8988T (cell line): ENCODE measurements at places on chromosomes 4 and X.

GRCh38 chr4:21512353-21512752 lies 436.2 kb downstream of the KCNIP4 start:
- DNase-seq = no peak

DNA sequence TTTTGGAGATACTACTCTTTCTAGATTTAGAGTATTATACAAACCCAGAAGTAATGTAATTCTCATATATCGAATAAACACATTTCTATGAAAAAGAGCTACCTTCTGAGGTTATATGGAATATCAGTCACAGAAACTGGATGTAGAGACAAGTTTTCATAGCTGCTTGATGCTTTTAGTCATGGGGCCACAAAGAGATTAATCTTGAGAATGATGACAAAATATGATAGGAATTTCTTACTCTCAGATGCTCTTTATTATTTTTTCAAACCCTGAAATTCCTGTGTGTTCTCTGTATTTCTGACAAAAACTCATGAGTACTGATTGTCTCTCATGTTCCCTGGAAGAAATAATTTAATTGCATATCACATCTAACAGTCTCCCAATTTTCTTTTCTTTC lies 662.5 kb downstream of the RAPGEF2 start:
- no peak for DNase-seq

GRCh38 chrX:77118686-77119085 lies 328.5 kb upstream of the FGF16 start:
- no peak for DNase-seq

- no peak for DNase-seq
Measured at GRCh38 chrX:30895370-30895769, 6.3 kb upstream of the TAB3 start.

DNA sequence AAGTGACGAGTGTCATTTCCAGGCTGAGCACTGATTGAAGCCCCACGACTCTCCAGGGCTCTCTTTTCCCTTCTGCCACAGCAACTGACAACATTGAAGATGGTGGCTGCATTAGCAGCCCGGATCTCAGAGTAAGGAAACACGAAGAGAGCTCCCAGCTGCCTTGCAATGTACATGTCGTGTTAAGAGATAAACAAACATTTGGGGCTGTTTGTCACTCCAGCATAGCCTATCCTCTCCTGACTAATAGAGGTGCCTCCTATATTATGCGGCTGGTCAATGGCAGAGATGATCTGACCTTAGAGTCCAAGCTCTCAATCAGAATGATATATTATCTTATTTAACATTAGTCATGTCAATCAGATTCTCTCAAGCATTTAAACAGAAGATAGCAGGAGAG lies 38.6 kb downstream of the ATXN3L start:
- no peak for DNase-seq

DNA sequence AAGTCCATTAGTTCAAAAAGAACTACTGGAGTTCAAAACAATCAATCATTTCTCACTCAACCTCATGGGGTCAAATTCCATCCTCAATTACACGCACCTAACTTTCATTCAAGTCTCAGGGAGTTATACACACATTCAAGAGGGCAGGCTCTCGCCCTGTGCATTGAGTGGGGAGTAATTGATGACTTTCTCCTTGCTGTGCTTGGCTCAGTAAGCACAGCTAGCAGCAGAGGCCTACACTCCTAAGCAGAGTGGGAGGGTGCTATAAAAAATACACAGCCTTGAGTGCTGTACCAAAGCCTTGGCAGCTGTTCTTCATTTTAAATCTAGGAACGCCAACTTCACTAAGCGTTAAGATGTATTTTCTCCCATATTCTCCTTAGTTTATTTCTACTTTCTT lies 958.3 kb upstream of the ADGRL3 start:
- DNase-seq = no peak

- DNase-seq = no peak
Measured at GRCh38 chrX:105646592-105647372, 175.6 kb upstream of the NRK start.

DNA sequence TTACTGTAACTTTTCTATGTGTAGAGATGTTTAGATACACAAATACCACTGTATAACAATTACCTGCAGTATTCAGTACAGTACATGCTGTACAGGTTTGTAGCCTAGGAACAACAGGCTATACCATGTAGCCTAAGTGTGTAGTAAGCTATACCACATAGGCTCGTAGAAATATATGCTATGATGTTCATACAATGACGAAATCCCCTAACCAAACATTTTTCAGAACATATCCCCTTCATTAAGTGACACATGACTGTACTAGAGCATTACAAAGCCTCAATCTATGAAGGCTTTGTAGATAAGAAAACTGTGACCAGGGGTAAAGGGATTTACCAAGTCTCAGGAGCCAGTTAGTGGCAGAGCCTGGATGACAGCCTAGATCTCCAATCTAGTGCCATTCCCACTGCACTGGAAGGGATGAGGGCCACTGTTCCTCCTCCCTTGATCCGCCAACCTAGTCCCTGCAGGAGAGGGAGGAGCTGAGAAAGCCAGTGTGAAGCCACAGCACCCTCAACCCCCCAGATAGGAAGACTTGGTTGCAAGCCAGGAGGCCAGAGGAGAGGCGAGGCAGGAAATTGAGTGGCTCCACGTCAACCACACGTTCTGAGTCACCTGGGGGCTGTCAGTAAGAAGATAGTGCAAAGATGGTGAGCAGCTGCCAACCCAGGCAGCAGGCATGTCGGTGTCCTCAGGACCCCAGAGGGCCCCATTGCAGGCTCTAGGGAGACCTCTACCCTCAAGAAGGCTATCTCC lies 227.7 kb downstream of the BCOR start:
- peak; percentile 35 for DNase-seq

DNA sequence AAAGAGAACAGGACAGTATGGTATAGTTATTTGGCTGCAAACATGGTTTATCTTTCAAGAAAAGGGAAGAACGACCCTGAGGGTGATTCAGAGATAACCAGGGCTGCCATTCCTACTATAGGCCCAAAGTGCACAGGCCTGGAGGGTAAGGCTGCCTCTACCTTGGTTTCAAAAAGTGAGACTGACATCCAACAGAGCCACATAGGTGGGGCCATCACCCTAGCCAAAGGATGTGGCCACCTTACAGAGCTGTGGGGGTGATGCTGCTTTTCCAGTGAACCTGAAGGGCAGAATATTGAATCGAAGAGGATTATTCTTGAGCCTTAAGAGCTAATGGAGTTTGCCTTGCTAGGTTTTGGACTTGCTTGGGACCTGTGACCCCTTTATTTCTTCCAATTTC lies 15.7 kb downstream of the SH2D1A start:
- DNase-seq = no peak

DNA sequence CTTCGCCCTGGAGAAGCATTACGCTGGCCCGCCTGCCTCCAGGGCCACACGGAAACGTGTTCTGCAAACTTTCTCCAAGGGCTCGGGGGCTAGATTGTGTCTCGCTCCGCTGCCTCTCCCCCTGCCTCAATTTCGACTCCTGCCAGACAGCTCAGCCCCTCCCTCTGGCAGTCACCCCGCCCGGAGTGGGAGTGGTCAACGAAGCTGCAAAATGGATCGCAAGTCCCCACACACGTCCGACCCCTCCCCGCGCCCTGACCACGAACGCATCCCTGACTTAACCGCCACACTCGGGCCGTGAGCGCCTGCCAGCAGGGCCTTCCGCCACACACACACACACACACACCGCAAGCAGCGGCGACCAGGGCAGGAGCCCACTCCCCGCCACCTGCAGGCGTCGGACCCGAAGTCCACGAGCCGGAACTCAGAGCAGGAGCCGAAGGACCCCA lies 47.0 kb upstream of the NKAP start:
- DNase-seq = no peak

DNA sequence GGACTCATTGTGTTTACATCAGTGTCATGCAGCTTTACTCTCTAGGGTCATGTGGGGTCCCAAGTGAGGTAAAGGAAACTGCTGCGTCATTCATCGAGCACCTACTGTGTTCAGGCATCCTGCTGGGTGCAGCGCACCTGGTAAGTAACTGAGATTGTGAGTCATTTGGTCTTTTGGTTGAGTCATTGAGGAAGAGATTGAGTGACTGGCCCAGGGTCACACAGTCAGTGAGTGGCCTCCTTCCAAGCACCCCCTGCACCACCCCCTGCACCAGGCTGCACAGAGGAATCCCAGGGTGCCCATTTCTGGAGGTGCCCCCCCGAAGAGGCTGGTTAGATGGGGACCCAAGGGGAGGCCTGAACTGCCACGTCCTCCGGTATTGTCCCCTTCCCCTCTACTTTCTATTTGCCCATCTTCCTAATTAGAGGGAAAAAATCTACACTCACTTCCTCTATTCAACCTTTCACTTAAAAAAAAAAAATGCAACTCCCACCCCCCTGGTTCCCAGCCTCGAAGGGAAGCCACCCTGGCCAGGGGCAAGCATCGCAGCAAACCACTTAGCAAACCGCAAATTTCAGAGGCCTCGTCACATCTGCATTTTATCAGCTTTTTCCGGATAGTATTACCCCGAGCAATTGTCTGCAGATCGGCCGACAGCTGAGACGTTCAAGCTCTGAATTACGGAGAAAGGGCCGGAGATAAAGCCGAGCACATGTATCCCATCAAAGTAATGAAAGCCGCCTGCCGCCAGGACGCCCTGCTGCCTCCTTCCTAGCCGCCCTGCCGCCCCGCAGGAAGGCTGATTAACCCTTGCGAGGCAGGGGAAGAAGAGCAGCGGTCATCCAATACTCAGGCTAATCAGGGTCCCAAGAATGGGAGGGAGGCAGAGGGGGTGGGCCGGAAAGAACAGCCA lies 96.3 kb upstream of the MSX1 start:
- DNase-seq = peak; percentile 52

GRCh38 chrX:121598356-121598755 lies 550.9 kb downstream of the GLUD2 start:
- DNase-seq = no peak

GRCh38 chr4:110950731-110951130 lies 327.9 kb upstream of the PITX2 start:
- no peak for DNase-seq

- DNase-seq = no peak
Measured at GRCh38 chr4:77188498-77189220, 31.7 kb downstream of the CCNG2 start.

- DNase-seq = no peak
Measured at GRCh38 chrX:13750204-13750603, 15.7 kb downstream of the OFD1 start.

DNA sequence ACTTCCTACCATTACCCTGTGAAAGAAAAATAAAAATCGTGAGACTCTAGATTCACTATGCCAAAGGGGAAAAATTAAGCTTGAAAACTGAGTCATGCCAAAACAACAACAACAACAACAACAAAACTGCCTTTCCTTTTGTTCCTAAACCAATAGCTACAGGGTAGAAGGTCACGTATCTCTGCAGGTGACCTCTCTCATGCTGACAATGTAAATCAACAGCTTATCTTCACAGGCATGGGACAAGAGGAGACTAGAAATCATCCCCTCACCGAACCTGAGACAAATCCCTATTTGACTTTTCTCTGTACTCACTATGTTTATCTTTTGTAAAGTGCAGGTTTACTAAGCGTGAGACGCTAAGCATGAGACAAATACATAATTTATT lies 20.5 kb upstream of the AADAT start:
- no peak for DNase-seq

DNA sequence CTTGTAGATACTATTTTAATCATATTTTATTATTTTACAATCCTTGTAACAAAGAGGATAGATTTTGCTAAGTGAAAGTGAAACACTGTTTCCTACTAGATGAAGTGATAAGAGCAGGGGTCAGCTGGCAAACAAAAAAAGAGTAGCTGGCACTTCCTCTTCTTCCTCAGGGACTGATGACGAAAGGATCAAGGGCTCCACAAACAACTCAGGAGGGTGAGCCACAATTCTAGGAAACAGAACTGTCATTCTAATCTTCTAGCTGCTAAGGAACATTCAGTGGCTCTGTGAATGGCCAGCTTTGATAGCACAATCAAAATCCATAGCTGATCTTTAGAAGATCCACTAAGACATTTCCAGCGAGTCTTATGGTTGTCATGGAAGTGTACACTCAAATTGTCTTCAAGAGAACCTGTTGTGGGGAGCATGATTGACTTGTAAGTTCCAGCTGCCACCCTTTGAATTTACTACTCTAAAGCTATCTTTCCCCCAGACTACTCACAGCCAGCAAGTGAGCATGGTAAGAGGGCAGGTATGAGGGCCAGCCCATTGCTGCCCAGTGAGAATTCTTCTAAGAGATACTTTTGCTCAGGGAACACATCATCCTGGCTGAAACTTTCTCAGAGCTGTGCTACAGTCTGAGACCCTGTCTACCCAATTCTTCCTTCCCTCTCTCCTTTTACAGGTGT lies 275.7 kb upstream of the RASGEF1B start:
- DNase-seq = no peak

GRCh38 chr4:138976526-138976925 lies 39.1 kb upstream of the NOCT start:
- DNase-seq = no peak

DNA sequence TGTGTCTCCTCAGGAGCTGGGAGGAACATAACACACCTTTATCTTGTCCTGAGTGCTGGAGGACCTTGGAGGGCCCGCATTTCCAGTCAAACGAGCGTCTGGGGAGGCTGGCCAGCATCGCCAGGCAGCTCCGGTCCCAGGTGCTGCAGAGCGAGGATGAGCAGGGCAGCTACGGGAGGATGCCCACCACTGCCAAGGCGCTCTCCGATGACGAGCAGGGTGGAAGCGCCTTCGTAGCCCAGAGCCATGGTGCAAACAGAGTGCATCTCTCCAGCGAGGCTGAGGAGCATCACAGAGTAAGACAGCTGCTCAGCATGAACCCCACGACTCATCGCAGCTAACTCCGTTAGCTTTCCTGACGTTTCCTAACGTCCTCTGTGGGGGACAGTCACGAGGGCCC lies 430 bp downstream of the TRIML1 start:
- no peak for DNase-seq

DNA sequence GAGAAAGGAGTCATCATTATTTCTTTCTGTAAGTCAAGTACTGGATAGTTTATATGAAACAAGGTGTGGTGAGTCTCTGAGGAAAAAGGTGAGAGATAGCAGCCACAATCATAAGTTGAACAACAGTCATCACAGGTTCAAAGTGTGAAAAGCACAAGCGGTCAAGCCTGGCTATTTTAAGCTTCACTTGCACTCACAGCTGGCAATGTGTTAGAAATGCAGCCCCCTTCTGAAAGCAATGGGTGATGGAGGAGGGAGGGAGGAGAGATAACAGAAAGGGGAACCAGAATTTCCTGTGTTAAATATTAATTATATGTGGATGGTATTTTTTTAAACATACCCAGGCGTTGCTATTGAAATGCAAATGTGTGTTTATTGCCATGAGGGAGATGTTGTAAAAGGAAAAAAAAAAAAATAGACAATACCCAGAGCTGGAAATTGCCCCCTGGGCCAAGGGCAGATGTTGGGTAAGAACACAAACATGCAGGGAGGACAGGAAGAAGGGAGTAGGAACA lies 26.9 kb upstream of the BMP3 start:
- no peak for DNase-seq
